ENCODE measurements at places on chromosomes 11 and 22. TPM values are rescaled to one million over a fixed set of nuclear protein-coding genes. Genes with fewer than 3 reads are reported as not detected.

The KCNJ5 gene
- total RNA-seq = not detected

The ARHGAP20 gene
- 7.9 TPM for total RNA-seq

GRCh38 chr11:33191467-33191866 lies 30.2 kb upstream of the CSTF3 start:
- DNase-seq = no peak
- H3K4me3 ChIP-seq = no peak overlapping the region
- no peaks in the 10 kb centered on the region for H3K36me3 ChIP-seq
- H3K27me3 ChIP-seq = no peaks in the 10 kb centered on the region

DNA sequence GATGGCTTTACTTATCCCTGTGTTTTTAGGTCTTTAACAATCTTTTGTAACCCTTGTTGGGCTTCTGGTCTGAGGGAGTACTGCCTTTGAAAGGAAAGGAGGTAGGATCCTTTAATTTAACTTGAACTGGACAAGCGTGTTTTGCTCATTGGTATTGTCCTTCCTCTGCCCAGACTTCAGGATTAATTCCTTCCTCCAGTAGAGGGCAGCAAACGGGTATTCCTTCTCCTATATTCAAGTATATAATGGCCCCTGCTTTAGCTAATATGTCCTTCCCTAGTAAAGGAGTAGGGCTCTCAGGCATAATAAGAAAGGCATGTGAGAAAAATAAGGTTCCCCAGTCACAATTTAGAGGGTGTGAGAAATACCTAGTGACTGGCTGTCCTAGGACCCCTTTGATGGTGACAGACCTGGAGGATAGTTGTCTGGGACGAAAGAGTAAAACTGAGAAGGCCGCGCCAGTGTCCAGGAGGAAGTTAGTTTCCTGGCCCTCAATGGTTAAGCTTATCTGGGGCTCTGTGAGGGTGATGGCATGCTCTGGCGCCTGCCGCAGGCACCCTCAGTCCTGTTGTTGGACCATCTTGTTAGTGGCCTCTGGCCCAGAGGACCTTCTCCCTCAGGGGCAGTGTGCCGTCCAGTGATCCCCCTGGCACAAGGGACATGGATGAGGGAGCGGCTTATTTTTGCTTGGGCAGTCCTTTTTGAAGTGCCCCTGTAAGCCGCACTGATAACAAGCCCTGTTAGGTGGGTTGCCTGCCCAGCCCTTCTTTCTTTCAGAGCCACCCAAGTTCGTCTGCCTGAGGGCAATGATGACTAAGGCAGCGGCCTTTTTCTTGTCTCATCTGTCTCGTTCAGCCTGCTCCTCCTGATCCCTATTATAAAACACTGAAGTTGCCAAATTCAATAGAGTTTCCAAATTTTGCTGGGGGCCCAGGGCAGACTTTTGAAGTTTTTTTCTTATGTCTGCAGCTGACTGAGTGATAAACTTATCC lies 51.8 kb downstream of the C11orf71 start:
- no peak overlapping the region for H3K27ac ChIP-seq
- peak; percentile 82 for DNase-seq
- no peaks in the 10 kb centered on the region for H3K4me1 ChIP-seq
- H3K27me3 ChIP-seq = no peaks in the 10 kb centered on the region

- H3K36me3 ChIP-seq = no peaks in the 10 kb centered on the region
- no peaks in the 10 kb centered on the region for H3K4me1 ChIP-seq
- no peak overlapping the region for H3K27ac ChIP-seq
- no peak overlapping the region for H3K4me3 ChIP-seq
- peaks cover 21% of the 10 kb centered on the region for H3K27me3 ChIP-seq
These were observed 10.4 kb upstream of the ANO1 start for GRCh38 chr11:70067591-70068341.

The PGR gene
- 0.15 TPM for total RNA-seq

GRCh38 chr11:125167292-125167953 lies 2.9 kb downstream of the PKNOX2 start:
- H3K27ac ChIP-seq = no peak overlapping the region
- DNase-seq = no peak
- H3K27me3 ChIP-seq = peaks cover 14% of the 10 kb centered on the region
- peaks cover 6% of the 10 kb centered on the region for H3K4me1 ChIP-seq
- H3K36me3 ChIP-seq = no peaks in the 10 kb centered on the region

DNA sequence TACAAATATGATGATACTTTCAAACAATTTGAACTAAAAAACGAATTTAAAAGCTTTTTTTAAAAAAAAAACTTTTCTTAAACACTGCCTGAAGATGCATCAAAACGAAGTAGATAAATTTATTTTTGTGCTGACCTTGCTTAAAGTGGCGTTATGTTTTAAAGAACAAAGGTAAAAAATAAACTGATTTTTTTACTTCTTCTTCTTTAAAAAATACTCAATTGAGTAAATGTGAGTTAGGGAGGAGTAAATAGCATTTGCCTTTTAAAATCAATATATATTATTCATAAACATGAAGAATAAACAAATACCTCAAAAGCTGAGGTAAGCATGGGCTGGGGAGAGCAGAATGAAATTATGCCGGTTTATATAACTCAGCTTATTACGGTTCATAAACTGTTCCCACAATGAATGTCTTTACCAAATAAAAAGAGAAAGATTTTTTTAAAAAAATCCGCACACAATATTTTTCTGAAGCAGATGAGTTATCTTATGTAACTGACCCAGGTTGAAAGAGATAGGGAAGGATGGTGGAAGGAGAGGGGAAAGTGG lies 9.0 kb downstream of the PAX6 start:
- no peaks in the 10 kb centered on the region for H3K4me1 ChIP-seq
- H3K27me3 ChIP-seq = peaks cover 97% of the 10 kb centered on the region
- no peak overlapping the region for H3K27ac ChIP-seq
- H3K36me3 ChIP-seq = peaks cover 9% of the 10 kb centered on the region
- no peak overlapping the region for H3K4me3 ChIP-seq

GRCh38 chr22:39666926-39667325 lies 96.4 kb downstream of the CACNA1I start:
- no peak overlapping the region for H3K4me3 ChIP-seq
- H3K36me3 ChIP-seq = no peaks in the 10 kb centered on the region
- H3K27me3 ChIP-seq = no peaks in the 10 kb centered on the region
- H3K4me1 ChIP-seq = no peaks in the 10 kb centered on the region
- no peak overlapping the region for H3K27ac ChIP-seq

DNA sequence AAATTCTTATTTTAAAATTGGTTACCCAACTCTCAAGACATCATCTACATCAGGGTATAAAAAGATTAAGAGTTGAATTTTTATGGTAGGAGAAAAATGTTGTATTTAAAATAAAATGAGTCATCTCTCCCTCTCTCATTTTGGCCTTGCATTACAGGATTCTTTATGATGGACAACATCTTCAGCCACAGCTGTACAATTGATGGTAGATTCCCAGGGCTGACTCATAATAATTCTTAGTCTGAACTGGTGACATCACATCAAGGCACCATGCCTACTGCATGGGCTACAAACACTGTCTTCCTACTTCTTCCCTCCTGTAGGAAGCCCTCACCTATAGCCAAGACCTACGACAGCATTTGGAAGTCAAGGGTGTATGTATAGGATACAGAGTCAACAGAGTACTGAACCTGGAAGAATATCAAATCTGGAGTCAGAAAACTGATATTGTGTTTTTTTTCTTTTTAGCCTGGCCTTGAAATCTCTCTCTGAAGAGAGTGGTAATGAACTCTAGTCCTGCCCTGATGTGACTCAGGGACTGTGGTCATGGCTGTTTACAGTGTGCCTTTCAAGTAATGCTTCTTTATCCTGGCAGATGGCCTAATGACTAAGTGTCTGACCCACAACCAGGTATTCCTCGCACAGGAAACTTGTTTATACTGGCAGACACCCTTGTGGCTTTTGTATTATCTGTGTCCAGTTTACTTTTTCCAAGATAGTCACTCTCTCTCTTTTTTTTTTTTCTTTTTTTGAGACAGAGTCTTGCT lies 32.5 kb downstream of the MRGPRX2 start:
- no peak overlapping the region for H3K27ac ChIP-seq
- no peaks in the 10 kb centered on the region for H3K4me1 ChIP-seq
- H3K36me3 ChIP-seq = no peaks in the 10 kb centered on the region
- no peak for DNase-seq
- peaks cover 12% of the 10 kb centered on the region for H3K27me3 ChIP-seq
- no peak overlapping the region for H3K4me3 ChIP-seq

GRCh38 chr11:77167111-77167626 lies 39.1 kb downstream of the MYO7A start:
- no peak overlapping the region for H3K27ac ChIP-seq
- H3K4me3 ChIP-seq = no peak overlapping the region
- no peaks in the 10 kb centered on the region for H3K36me3 ChIP-seq
- DNase-seq = no peak
- H3K27me3 ChIP-seq = no peaks in the 10 kb centered on the region

- H3K27ac ChIP-seq = no peak overlapping the region
- H3K4me1 ChIP-seq = no peaks in the 10 kb centered on the region
- H3K36me3 ChIP-seq = no peaks in the 10 kb centered on the region
- no peak overlapping the region for H3K4me3 ChIP-seq
- H3K27me3 ChIP-seq = peaks cover under 1% of the 10 kb centered on the region
- DNase-seq = no peak
These were observed 24.1 kb upstream of the TUB start for GRCh38 chr11:8056810-8057463.

DNA sequence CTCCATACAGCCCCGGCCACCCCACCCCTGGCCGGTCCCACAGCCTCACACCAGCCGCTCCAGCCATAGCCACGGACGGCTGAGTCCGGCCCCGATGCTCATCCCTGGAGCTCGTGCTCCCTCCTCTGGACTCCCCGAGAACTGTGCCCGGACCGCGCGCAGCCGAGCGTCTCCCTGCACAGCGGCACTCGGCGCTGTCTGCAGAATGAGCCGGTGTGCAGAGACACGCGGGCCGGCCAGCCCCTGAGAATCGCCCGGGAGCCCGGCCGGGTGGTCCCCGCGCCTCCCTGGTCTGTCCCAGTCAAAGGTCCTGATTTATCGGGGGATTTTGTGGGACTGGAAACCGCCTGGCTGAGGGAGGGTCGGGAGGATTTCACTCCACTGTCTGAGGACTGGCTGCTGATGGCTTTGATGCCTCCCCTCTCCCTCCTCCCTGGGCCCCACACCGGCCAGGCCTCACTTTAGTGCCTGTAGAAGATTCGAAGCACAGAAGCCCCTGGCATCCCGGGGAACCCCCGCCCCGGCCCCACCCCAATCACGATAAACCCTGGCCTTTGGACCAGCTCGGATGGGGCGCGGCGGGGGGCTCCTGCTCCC lies 102.7 kb downstream of the BRD1 start:
- DNase-seq = peak; percentile 77
- peak overlapping the region; percentile 37 for H3K27ac ChIP-seq
- H3K36me3 ChIP-seq = no peaks in the 10 kb centered on the region
- H3K4me1 ChIP-seq = peaks cover 10% of the 10 kb centered on the region
- peaks cover 32% of the 10 kb centered on the region for H3K27me3 ChIP-seq
